ENCODE measurements at places on chromosomes 3 and 15. TPM values are rescaled to one million over a fixed set of nuclear protein-coding genes. Genes with fewer than 3 reads are reported as not detected.

SEC62 gene
- polyA plus RNA-seq: 113 TPM

SLC28A2 gene
- not detected for polyA plus RNA-seq

FBXL22 gene
- polyA plus RNA-seq: 0.24 TPM

SETD2 gene
- 15.7 TPM for polyA plus RNA-seq

PLIN1 gene
- 0.33 TPM for polyA plus RNA-seq

KLHL40 gene
- polyA plus RNA-seq: not detected

APEH gene
- 275 TPM for polyA plus RNA-seq

MINAR1 gene
- 0.17 TPM for polyA plus RNA-seq

LNP1 gene
- 6.6 TPM for polyA plus RNA-seq

SLC9C1 gene
- 0.15 TPM for polyA plus RNA-seq

TMEM40 gene
- 0.18 TPM for polyA plus RNA-seq

GOLGA6L6 gene
- polyA plus RNA-seq: not detected

PLA2G4D gene
- 0.20 TPM for polyA plus RNA-seq

PLS1 gene
- 18.7 TPM for polyA plus RNA-seq

CA12 gene
- polyA plus RNA-seq: 4.9 TPM

TMC3 gene
- polyA plus RNA-seq: not detected

GATM gene
- 15.1 TPM for polyA plus RNA-seq

HESX1 gene
- polyA plus RNA-seq: 7.1 TPM

SH3GL3 gene
- polyA plus RNA-seq: 7.3 TPM

ATP8B4 gene
- polyA plus RNA-seq: 0.17 TPM

HES1 gene
- 9.9 TPM for polyA plus RNA-seq

SI gene
- not detected for polyA plus RNA-seq

PRRT3 gene
- 10.0 TPM for polyA plus RNA-seq

FRMD5 gene
- polyA plus RNA-seq: 12.6 TPM

XIRP1 gene
- polyA plus RNA-seq: not detected

CHL1 gene
- polyA plus RNA-seq: 0.03 TPM
